ENCODE measurements at places on chromosomes 4 and X.

DNA sequence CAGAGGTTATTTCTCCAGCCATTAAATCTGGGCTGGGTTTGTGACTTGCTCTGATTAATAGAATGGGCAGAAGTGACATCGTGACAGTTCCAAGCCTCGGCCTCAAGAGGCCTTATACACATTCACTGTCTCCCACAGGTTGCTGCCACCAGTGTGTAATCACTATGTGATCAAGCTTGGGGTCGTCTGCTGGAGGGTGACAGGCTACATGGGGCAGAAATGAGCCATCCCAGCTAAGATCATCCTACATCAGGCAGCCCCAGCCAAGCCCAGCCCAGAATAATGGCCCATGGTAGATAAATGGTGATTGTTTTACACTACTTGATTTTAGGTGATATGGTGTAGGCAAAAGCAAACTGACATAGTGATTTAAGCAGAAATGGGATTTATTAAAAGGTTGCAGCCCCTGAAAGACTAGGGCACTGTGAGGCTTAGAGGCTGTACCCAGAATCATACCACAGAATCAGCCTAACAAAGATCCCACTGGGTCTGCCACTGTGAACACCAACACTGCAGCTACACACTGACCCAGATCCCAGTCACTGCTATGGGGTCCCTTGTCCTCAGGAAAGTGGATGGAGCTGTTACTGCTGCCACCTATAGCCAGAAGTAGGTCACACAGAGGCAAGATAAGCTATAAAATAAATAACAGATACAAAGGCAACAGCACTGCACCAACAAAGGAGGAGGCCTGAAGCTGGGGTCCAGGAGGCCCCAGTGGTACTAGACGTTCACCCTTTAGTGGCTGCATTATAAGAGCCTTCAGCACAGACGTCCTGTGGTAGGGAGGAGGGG lies 159.6 kb upstream of the RBPJ start:
- no peak for DNase-seq

DNA sequence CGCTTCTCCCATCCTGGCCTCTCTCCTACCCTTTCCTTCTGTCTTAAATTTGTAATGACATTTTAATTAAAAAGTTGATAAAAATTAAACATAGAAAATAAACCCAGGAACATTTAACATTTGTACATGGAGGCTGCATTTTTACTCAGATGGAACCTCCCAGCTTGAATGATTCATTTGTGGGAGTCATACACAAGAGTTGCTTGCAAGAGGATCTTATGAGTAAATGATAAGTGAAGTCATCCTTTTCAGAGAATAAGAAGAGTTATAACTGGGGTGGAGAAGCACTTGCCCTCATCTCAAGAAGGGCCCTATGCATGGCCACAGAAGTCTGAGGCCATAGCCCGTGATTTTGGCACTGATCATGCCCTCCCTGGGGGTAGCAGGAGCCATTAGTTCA lies 482.9 kb upstream of the BOD1L1 start:
- no peak for DNase-seq

DNA sequence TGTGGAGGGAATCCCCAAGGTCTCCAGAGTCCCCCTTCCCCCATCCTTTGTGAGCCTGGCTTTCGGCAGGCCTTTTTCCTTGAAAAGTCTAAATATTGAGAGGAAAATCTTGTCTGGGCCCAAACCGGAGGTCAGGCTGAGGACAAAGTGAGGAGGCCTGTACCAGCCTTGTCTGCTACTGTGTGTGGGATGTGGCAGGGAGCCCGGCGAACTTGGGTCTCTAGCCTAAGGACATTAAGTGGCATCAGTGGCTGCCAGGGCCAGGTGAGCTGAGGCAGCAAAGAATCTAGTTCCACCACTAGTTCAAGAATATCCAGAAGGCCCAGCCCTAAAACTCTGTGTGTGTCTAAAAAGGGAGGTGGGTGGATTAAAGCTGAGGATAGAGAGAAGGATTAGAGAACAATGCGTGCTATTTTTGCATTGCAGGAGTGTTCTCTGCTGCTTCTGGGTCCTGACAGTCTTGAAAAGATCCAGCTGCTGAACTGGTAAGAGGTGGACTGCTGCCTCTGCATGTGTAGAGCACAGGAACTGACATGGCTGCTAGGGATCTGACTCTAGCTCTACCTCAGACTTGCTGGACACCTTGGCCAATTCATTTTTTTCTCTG lies 1.2 kb upstream of the AMER1 start:
- no peak for DNase-seq

GRCh38 chr4:120915336-120915735 lies 7.2 kb downstream of the PRDM5 start:
- DNase-seq: no peak

GRCh38 chr4:134470544-134470943 lies 269.0 kb upstream of the PABPC4L start:
- DNase-seq: no peak

GRCh38 chr4:80566203-80566872 lies 230.8 kb downstream of the CFAP299 start:
- no peak for DNase-seq

- DNase-seq: no peak
Measured at GRCh38 chr4:47650584-47651130, 165.6 kb downstream of the ATP10D start.

DNA sequence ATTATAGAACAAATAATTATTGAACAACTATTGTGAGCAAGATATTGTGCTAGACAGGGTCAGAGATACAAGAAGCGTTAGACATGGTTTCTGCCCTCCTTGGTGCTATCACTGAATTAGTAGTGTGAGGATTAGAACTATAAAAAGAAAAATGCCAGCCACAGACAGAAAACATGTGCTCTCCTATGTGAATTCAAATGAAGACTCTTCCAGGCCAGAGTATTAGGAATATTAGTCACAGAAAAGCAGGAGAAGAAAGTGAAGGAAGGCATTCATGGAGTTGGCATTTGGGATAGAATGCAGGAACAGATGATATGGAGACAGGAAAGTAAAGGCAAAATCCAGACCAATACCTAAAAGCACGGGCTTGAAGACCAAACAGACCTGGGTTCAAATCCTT lies 179.6 kb upstream of the TENM3 start:
- no peak for DNase-seq

DNA sequence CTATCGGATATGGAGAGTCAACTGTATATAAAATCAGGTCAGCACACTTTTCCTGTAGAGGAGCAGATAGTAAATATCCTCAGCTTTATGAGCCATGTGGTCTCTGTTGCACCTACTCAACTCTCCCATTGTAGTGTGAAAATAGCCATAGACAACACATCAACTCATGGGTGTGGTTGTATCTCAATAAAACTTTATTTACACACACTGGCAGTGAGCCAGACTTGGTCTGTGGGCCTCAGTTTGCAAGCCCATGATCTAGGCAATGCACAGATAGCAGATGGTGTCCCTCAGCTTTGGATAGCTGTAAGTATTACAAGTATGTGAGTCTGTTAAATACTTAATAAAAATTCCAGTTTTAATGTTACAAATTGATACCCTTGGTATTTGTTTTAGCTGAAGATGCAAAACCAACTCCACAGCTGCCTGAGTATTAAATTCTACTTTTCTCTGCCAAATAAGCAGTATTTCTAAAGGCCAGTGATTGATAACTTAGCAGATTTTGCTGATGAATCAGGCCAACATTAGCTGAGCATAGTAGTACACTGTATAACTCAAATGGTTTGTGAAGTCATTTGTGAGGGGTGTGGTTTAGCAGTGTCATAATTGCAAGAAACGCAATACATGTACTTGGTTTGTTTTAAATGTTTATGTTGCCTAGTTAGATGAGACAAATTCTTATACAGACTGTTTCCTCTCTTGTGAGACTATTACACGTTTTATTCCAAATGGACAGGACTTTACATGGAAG lies 87.3 kb downstream of the GPR143 start:
- no peak for DNase-seq

DNA sequence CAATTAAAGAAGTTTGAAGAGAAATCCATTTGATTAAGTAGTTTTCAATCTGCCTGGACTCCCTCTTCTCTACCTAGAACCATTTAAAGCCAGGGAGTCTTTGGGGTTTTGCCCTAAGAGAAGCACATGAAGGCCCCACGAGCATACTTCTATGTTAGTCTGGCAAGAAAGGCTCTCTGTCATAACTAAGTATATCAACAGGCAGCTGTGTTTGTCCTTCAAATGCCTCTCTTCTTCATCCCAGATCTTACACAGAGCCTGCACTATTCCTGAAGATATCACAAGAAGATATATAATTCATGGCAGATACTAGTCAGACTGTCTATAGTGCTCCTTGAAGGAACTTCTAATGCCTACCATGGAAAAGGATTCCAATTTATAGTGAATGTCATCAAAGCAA lies 206.2 kb downstream of the PRDM5 start:
- DNase-seq: no peak

DNA sequence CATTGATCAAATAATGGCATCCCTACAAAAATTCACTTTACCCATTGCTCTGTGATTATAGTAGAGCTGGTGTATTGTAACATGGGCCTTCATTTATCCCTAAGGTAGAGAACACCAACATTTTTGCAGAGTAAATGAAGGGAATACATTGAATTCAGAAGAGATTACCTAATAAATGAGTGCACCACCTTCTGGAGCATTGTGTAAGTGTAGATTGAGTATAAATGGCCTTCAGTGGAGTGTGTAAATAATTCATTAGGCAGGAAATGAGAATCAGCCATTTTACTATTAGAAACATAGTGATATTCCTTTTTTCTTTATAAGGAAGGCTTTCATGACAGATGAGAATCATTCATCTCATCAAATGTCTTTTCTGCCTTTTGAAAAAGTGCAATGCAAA lies 155.8 kb downstream of the FAM47B start:
- no peak for DNase-seq

- no peak for DNase-seq
Measured at GRCh38 chr4:119337010-119337409, 15.1 kb upstream of the FABP2 start.

DNA sequence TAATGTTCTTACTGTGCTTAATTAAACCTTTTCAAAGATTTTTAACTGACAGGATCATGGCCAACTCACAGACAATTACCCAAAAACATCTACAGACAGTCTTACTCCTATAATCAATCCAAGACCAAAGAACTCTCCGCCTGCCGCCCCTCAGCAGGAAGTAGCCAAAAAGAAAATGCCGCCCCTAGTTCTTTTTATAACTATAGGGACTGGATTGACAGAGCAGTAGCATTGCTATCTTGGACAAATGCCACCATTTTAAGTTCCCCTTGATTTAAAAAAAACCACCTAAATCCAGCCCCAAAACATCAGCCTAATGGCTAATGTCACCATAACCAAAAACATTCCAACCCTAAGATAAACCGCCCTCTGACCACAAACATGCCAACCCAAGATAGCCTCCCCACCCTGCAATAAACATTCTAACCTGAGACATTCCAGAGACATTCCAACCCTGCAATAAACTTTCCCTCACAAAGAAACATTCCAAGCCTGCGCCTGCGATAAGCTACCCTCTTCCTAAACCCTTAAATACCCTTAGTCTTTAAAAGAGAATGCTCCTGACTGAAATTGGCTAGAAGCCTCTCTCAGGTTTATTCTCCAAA lies 77.0 kb downstream of the COQ2 start:
- DNase-seq: no peak

DNA sequence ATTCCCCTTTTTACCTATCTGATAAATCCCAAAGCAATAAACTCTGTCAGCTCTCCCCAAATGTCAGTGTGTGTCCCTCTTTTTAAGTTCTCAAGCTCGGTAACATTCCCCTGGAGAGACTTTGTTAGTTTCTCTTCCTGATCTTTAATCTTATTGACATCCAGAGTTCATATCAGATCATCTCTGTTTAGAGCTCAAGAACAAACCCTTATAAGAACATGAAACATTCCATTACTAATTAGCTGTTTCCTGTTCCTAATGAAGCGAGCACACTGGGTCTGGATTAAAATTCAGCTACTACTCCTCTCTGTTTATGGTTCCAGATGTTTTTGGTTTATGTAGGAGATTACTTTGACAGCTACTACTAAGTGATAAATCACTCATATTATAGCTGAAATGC lies 681.5 kb downstream of the DACH2 start:
- DNase-seq: no peak

DNA sequence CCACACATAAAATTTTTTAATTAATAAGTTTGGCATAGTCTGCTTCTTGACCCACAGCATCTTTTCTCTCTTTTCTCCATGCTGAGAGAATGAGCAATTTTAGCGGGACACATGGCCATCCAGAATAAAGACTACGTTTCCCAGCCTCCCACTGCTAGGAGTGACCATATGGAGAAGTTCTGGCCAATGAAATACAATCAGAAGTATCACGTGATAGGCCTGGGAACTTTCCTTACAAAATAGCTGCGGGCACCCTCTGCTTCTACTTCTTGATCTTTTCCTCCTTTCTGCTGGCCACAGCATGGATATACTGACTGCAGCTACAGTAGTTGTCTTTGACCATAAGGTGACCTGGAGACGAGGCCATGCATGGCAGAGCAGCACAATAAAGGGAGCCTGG lies 348.0 kb downstream of the BCOR start:
- DNase-seq: no peak

DNA sequence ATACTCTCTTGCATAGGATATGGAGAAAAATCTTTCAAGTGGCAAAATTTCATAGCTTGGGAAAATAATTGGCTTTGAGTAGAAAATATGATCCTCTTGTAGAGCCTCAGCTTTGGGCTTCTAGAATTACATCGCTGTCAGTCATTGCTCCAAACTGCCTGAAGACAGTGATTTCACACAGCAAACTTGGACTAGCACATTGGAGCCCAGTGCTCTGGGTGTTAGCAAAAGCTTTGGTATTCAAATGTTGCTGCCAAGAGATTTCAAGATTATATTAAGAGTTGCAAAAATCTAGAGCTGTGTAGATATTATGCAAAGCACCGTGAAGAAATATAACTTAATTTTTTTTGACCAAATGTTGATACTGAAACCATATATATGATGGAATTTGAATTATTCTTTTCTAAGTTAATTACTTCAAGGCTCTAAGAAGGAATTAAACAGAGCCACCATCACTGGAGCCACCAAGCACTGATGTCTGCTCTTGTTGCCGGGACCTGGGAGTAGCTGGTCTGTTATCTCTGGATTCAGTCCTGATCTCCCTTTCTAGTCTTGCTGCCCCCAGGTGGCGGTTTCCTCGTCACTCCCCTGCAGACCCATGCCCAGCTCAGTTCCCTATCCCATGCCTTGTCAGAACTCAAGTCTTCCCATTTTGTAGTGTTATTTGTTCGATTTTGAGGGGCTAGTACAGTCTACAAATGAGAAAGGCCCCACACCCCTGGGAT lies 260.7 kb upstream of the SFRP2 start:
- DNase-seq: no peak

DNA sequence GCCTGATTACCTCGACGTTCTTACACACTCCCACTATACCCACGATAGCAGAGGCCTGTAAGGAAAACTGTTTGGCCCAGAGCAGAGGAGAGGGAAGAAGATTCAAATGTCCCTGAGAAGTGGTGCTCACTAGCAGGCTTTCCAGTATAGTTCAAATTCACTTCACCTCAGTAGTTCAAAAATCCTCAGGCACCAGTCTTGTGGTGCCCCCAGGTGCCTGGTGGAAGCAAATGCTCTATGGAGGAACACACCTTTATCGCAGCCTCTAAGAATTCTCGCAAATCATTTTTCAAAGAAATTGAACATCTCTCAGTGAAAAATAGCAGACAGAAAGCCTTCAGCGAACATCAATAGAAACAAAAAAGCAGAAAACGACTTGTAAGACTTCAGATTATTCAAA lies 12.2 kb upstream of the MTMR1 start:
- no peak for DNase-seq

All from posterior cingulate gyrus (tissue), 11 donors.